ENCODE measurements at places on chromosomes 12 and 14. TPM values are rescaled to one million over a fixed set of nuclear protein-coding genes. Genes with fewer than 3 reads are reported as not detected.

AQP5 gene
- not detected for total RNA-seq

MGP gene
- total RNA-seq: under 0.01 TPM

DEPDC4 gene
- 0.27 TPM for total RNA-seq

FOXG1 gene
- total RNA-seq: not detected

B4GALNT3 gene
- total RNA-seq: under 0.01 TPM

SPIC gene
- not detected for total RNA-seq

PLCZ1 gene
- total RNA-seq: not detected

CCDC197 gene
- total RNA-seq: not detected

TPH2 gene
- not detected for total RNA-seq

KCNMB4 gene
- total RNA-seq: 3.0 TPM

RD3L gene
- not detected for total RNA-seq

NFE2 gene
- 318 TPM for total RNA-seq

DNAJC22 gene
- not detected for total RNA-seq

HCAR2 gene
- under 0.01 TPM for total RNA-seq

CMA1 gene
- not detected for total RNA-seq

AKAP3 gene
- total RNA-seq: 1.1 TPM

EML5 gene
- 0.54 TPM for total RNA-seq

ZFP36L1 gene
- 39.3 TPM for total RNA-seq

RTL1 gene
- not detected for total RNA-seq

DHRS2 gene
- total RNA-seq: under 0.01 TPM

TAS2R42 gene
- not detected for total RNA-seq

SLCO1B1 gene
- not detected for total RNA-seq

ASCL4 gene
- not detected for total RNA-seq

HOXC4 gene
- total RNA-seq: under 0.01 TPM

TMEM52B gene
- total RNA-seq: under 0.01 TPM

All from hematopoietic multipotent progenitor cell (in vitro differentiated cells).